ENCODE measurements at places on chromosomes 12 and 14.
A peak's percentile ranks its signal among the peaks of the same experiment; 100 is the strongest.

- no peak overlapping the region for H3K4me3 ChIP-seq
- H3K27ac ChIP-seq = no peak overlapping the region
- no peaks in the 10 kb centered on the region for H3K36me3 ChIP-seq
- DNase-seq = no peak
- H3K27me3 ChIP-seq = no peaks in the 10 kb centered on the region
These were observed 74.7 kb downstream of the TMTC1 start for GRCh38 chr12:29709054-29709453.

GRCh38 chr14:92495027-92495426 is 18.6 kb upstream of the RIN3 start:
- no peak for DNase-seq
- H3K27me3 ChIP-seq = no peaks in the 10 kb centered on the region
- no peak overlapping the region for H3K4me3 ChIP-seq

DNA sequence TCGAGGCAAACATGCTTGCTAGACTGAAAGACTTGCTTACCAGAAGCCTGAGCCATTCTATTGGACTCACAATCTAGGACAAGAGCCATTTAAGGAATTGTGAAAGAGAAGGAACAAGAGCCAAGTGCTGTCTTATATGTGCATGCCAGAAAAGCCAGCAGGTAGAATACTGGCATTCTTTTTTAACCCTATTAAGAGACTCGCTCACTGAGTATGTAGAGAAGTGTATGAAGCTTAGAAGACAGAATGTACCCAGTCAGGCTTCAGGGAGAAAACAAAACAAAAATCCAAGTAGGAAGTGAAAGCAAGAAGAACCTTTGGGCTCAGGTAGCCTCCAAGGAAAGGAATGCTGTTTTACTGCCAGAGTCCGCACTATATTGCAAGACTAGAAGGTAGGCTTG is 65.9 kb downstream of the DCAF5 start:
- no peaks in the 10 kb centered on the region for H3K27me3 ChIP-seq
- no peak for DNase-seq
- peak overlapping the region; percentile 32 for H3K27ac ChIP-seq
- peaks cover 10% of the 10 kb centered on the region for H3K4me1 ChIP-seq

- no peak overlapping the region for H3K4me3 ChIP-seq
- H3K4me1 ChIP-seq = no peaks in the 10 kb centered on the region
- no peaks in the 10 kb centered on the region for H3K36me3 ChIP-seq
- no peak overlapping the region for H3K27ac ChIP-seq
- no peak for DNase-seq
- H3K27me3 ChIP-seq = peaks cover 9% of the 10 kb centered on the region
These were observed 190.8 kb upstream of the TMEM132C start for GRCh38 chr12:128076188-128076587.

- H3K27ac ChIP-seq = no peak overlapping the region
These were observed 91.2 kb downstream of the CEP128 start for GRCh38 chr14:80850197-80850814.

DNA sequence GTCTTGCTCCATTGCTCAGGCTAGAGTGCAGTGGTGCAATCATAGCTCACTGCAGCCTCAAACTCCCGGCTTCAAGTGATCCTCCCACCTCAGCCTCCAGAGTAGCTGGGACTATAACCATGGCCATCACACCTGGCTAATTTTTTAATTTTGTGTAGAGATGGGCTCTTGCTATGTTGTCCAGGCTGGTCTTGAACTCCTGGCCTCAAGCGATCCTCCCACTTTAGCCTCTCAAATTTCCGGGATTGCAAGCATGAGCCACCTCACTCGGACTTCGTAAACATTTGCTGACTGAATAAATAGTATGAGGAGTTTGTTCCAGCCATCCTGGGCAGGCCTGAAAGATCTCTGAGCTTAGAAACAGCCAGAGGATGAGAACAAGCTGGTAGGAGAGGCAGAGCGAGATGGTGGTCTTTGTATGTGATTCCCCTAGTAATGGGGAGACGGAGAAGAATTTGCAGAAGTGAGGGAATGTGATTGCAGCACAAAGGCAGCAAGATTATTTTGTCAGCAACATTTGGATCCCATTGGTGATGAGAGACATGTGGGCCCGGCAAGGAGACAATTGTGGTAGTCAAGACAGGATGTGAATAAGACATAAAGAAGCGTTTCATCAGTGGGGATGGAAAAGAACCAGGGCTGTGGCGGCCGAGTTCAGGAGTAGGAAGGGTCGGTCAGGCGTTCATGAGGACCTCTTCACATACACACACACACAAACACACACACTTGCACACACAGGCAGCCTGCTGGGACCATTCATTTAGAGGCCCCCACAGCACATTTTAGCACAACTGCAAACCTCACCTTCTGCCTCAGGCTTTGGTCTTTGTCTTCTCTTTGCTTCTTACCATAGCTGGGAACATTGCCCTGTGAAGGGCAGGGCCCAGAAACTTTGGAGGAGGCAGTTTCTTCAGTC is 155.5 kb downstream of the ZFP36L1 start:
- no peak for DNase-seq
- no peaks in the 10 kb centered on the region for H3K27me3 ChIP-seq
- no peak overlapping the region for H3K27ac ChIP-seq
- no peak overlapping the region for H3K4me3 ChIP-seq
- H3K36me3 ChIP-seq = peaks cover 13% of the 10 kb centered on the region

- H3K4me1 ChIP-seq = peaks cover 35% of the 10 kb centered on the region
- H3K36me3 ChIP-seq = no peaks in the 10 kb centered on the region
- DNase-seq = no peak
- H3K27ac ChIP-seq = no peak overlapping the region
- H3K4me3 ChIP-seq = no peak overlapping the region
- H3K27me3 ChIP-seq = no peaks in the 10 kb centered on the region
These were observed 93.4 kb downstream of the TSPAN9 start for GRCh38 chr12:3170423-3171194.

DNA sequence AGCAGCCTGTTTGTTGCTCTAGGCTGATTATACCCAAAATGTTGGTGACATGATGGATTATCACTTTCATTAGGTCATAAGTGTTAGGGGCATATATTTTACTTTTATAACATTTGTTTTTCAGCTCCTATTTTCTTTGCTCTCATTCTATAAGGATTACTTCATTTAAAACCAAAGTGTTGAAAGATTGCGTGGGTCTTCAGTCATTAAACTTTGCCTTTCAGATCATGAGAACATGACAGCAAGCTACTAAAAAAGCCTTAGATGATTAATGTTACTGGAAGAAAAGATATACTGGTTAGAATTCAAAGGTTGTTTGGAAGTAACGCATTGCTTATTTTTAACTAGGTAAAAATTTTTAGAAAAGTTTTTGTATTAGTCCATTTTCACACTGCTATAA is 156.8 kb downstream of the ERC1 start:
- H3K27me3 ChIP-seq = no peaks in the 10 kb centered on the region
- H3K4me3 ChIP-seq = no peak overlapping the region
- H3K36me3 ChIP-seq = peaks cover 41% of the 10 kb centered on the region
- no peaks in the 10 kb centered on the region for H3K4me1 ChIP-seq
- H3K27ac ChIP-seq = no peak overlapping the region

GRCh38 chr12:94603434-94604365 is 46.7 kb downstream of the TMCC3 start:
- H3K4me3 ChIP-seq = no peak overlapping the region
- H3K27me3 ChIP-seq = no peaks in the 10 kb centered on the region
- peaks cover 16% of the 10 kb centered on the region for H3K36me3 ChIP-seq
- H3K27ac ChIP-seq = no peak overlapping the region

DNA sequence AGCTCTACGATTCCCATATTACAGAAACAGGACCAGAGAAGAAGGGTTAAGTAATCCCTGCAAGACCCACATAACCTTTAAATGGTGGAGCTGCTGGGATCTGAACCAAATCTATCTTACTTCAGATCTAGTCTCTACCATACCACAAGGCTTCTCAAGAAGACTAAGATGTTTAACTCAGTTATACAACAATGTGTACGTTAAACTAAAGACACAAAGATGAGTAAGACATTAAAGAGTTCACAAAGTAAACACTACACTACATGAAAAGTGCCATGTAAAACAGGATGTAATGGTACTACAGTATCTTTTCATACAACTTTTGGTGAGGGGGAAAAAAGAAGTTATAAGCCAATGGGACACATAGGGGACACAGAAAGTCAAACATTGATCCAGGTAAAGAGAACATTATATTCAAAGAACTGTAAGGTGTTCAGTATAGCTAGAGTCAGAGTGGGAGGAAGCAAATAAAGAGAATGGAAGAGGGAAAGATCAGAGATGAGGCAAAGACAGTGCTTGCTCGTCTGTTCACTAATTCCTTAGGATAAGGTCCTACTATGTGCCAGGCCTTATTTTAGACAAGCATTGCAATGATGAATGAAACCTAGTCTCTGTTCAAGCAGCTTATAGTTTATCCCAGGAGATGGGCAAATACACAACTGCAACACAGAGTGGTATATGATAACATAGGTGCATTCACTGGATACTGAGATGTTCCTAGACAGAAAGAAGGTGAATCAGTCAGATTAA is 7.7 kb downstream of the TMED10 start:
- no peaks in the 10 kb centered on the region for H3K27me3 ChIP-seq
- no peak overlapping the region for H3K27ac ChIP-seq
- peaks cover 22% of the 10 kb centered on the region for H3K4me1 ChIP-seq
- DNase-seq = no peak

- peaks cover 7% of the 10 kb centered on the region for H3K27me3 ChIP-seq
- H3K27ac ChIP-seq = no peak overlapping the region
- no peak overlapping the region for H3K4me3 ChIP-seq
- DNase-seq = no peak
- no peaks in the 10 kb centered on the region for H3K36me3 ChIP-seq
These were observed 3.0 kb upstream of the PLEKHG6 start for GRCh38 chr12:6307529-6307928.

GRCh38 chr14:95524706-95525512 is 8.5 kb upstream of the SYNE3 start:
- H3K4me3 ChIP-seq = no peak overlapping the region
- H3K36me3 ChIP-seq = no peaks in the 10 kb centered on the region
- no peak for DNase-seq
- peaks cover 7% of the 10 kb centered on the region for H3K4me1 ChIP-seq
- peaks cover 5% of the 10 kb centered on the region for H3K27me3 ChIP-seq

DNA sequence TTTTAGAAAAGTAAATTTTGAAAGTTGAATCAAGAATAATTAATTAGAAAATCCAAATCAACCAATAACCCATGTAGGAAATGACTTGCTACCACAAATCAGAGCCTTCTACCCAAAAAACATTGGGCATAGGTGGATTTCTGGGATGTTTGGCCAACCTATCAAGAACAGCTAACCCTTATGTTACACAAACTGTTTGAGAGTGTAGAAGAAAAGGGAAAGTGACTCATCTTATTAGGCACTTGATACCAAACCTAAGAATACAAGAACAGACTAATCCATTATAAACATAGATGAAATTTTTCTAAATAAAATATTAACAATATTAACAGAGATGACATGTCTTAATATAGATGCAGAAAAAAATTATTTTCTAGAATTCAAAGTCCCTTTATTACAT is 260.4 kb downstream of the ZFP36L1 start:
- no peak overlapping the region for H3K27ac ChIP-seq
- H3K4me1 ChIP-seq = peaks cover 1% of the 10 kb centered on the region
- no peak for DNase-seq

GRCh38 chr14:91925001-91925726 is 22.3 kb downstream of the FBLN5 start:
- H3K4me3 ChIP-seq = no peak overlapping the region
- peak overlapping the region; percentile 37 for H3K27ac ChIP-seq
- H3K4me1 ChIP-seq = peaks cover 28% of the 10 kb centered on the region

GRCh38 chr14:30603402-30603801 is 18.7 kb upstream of the SCFD1 start:
- DNase-seq = no peak
- no peaks in the 10 kb centered on the region for H3K27me3 ChIP-seq
- no peak overlapping the region for H3K27ac ChIP-seq
